Activated CD8-positive, alpha-beta T cell treated with anti-CD3 and anti-CD28 coated beads, Interleukin-2, amount 10 ng/mL, durations not matched to agents 7 days and 5 days (primary cell): ENCODE measurements at places on chromosomes 7 and 10. TPM values are rescaled to one million over a fixed set of nuclear protein-coding genes. Genes with fewer than 3 reads are reported as not detected.

DNA sequence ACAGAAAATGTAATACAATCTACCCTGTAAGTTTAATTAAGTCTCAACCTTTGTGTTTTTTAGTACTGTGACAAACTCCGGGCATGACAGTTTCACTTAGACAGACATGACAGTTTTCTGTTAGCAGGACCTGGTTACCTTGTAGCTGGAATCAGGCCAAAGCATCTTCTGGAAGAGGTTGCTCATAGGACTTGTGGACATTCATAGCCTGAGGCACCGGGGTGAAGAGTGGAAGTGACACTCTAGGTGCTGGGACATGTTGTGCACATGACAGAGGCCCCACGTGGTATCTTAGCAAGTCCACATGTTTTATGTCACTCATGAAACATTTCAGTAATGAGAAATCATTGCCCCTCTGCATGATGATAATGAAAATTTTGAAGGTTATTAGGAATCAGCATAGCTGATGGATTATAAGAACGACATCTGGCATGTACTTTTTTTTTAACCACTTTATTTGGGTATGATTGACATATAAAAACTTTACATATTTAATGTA is 441.4 kb downstream of the CNTNAP2 start:
- no peaks in the 10 kb centered on the region for H3K36me3 ChIP-seq
- no peaks in the 10 kb centered on the region for H3K27me3 ChIP-seq
- no peak overlapping the region for H3K4me3 ChIP-seq
- DNase-seq = no peak
- no peak overlapping the region for H3K27ac ChIP-seq
- H3K4me1 ChIP-seq = no peaks in the 10 kb centered on the region

- H3K27me3 ChIP-seq = no peaks in the 10 kb centered on the region
- no peaks in the 10 kb centered on the region for H3K4me1 ChIP-seq
- H3K27ac ChIP-seq = no peak overlapping the region
- peaks cover 9% of the 10 kb centered on the region for H3K36me3 ChIP-seq
These were observed 31.7 kb downstream of the ARHGAP12 start for GRCh38 chr10:31896968-31897384.

GRCh38 chr7:81441750-81442149 is 328.1 kb downstream of the HGF start:
- H3K36me3 ChIP-seq = no peaks in the 10 kb centered on the region
- H3K4me1 ChIP-seq = no peaks in the 10 kb centered on the region
- H3K27ac ChIP-seq = no peak overlapping the region
- no peak overlapping the region for H3K4me3 ChIP-seq
- DNase-seq = no peak
- no peaks in the 10 kb centered on the region for H3K27me3 ChIP-seq

- no peak for DNase-seq
- H3K36me3 ChIP-seq = no peaks in the 10 kb centered on the region
- no peaks in the 10 kb centered on the region for H3K4me1 ChIP-seq
- H3K27ac ChIP-seq = no peak overlapping the region
- no peaks in the 10 kb centered on the region for H3K27me3 ChIP-seq
- H3K4me3 ChIP-seq = no peak overlapping the region
These were observed 298.9 kb upstream of the HPS1 start for GRCh38 chr10:98745645-98746044.

DNA sequence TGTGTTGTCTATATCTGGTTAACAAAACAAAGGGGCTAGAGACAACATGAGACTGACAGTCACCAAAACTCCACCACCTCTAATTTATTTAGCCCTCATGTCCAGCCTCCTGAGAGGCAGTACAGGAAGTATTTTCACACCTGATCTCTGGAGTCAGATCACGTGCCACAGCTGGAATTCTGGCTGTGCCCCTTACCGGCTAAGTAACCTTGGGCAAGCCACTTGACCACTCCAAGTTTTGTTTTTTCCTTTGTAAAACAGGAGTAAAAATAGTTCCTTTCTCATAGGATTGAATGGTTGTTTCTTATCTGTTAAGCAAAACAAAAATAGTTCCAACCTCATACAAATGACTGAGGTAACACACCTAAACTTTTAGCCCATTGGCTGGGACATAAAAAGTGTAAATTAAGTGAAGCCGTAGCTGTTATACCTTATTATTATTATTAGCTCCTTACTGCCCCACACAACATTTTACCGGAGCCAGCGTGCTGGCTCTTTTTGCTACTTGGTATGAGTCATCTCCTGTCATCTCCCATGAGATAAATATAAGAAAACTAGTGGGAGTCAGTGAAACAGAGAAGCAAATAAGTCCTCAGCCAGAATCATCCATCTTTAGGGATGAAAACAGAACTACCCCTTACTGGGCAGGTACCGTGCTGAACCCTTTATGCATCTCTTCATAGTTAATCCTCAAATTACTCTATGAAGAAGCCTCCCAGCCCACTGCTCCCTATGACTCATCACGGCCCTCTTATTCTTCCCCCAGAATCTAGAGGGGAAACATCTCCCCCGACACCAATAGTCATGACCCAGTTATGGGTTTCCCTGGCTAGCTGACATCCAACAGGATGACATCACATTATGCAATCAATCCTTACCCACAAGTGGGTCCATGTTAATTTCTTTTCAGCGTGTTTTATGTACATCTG is 44.9 kb downstream of the PPP1R3C start:
- no peak for DNase-seq
- H3K4me1 ChIP-seq = no peaks in the 10 kb centered on the region
- H3K27ac ChIP-seq = no peak overlapping the region
- no peak overlapping the region for H3K4me3 ChIP-seq
- H3K27me3 ChIP-seq = peaks cover 8% of the 10 kb centered on the region
- no peaks in the 10 kb centered on the region for H3K36me3 ChIP-seq

GRCh38 chr7:41472427-41473125 is 230.3 kb downstream of the INHBA start:
- H3K27me3 ChIP-seq = no peaks in the 10 kb centered on the region
- no peak overlapping the region for H3K4me3 ChIP-seq
- H3K27ac ChIP-seq = no peak overlapping the region

GRCh38 chr10:110011681-110012080 is 3.9 kb downstream of the ADD3 start:
- H3K4me3 ChIP-seq = no peak overlapping the region
- DNase-seq = no peak
- H3K4me1 ChIP-seq = peaks cover 66% of the 10 kb centered on the region
- no peaks in the 10 kb centered on the region for H3K27me3 ChIP-seq
- H3K27ac ChIP-seq = no peak overlapping the region

- no peak overlapping the region for H3K4me3 ChIP-seq
- DNase-seq = no peak
- H3K27ac ChIP-seq = no peak overlapping the region
- no peaks in the 10 kb centered on the region for H3K36me3 ChIP-seq
These were observed 154.0 kb downstream of the UBE2H start for GRCh38 chr7:129798616-129799349.

DNA sequence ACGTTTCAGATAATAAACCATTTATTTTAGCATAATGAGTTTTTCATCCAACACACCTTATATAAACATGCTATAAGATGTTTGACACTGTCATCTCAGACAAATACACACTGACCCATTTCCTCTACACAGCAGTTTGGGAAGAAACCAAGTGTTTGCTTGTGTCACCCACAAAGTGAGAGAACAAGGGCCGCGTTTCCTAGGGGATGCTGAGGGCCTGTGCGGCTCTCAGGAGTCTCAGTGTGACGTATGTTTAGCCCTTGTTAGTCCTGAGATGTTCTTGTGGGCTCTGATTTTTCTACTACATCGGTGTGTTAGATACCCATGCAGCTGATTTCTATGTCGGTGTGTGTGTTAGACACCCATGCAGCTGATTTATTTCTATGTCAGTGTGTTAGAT is 266.3 kb downstream of the DIP2C start:
- H3K4me3 ChIP-seq = no peak overlapping the region
- H3K36me3 ChIP-seq = no peaks in the 10 kb centered on the region
- no peaks in the 10 kb centered on the region for H3K4me1 ChIP-seq

DNA sequence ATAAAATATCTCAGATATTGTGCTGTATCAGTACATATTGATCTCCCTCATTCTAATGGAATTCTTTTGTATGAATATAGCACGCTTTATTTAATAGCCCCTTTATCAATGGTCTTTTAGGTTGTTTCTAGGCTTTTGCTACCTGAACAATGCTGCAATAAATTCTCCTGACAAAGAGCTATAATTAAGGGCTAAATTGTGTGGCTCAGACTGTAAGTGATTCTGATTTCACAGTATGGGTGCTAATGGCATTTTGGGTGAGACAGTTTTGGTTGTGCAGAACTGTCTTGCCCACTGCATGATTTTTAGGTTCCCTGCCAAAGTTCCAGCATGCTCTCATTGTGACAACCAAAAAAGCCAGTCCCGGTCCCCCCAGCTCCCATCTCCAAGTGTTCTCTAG is 363.2 kb downstream of the REEP3 start:
- H3K27ac ChIP-seq = no peak overlapping the region
- no peaks in the 10 kb centered on the region for H3K27me3 ChIP-seq

DNA sequence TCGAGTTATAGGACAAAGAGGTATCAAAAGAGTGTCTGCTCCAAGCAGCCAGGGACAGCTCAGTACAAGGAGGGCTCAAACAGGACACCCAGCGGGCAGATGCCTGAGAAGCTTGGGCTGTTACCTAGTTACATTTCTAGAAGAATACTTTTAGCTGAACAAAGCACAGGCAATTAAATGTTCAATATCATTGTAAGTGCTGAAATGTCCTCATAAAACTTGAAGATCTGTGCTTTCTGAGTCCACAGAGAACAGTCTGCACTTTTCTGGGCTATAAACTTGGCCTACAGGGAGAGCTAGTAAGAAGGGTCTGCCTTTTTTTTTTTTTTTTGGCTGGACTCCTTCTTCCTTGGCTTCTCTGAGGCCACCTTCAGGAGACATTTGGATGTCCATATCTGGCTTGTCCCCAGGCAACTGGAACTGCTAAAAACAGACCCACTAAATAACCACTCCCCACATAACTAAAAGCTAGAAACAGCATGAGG is 123.2 kb downstream of the SLC16A9 start:
- peaks cover 2% of the 10 kb centered on the region for H3K27me3 ChIP-seq
- no peak overlapping the region for H3K27ac ChIP-seq
- H3K4me1 ChIP-seq = no peaks in the 10 kb centered on the region
- H3K36me3 ChIP-seq = no peaks in the 10 kb centered on the region

GRCh38 chr7:149414745-149415390 is 46.0 kb downstream of the ZNF777 start:
- H3K4me1 ChIP-seq = peaks cover 7% of the 10 kb centered on the region
- DNase-seq = peak; percentile 35
- no peak overlapping the region for H3K27ac ChIP-seq
- H3K27me3 ChIP-seq = peaks cover 34% of the 10 kb centered on the region

- no peak overlapping the region for H3K27ac ChIP-seq
- no peak overlapping the region for H3K4me3 ChIP-seq
- no peak for DNase-seq
- H3K4me1 ChIP-seq = peaks cover 2% of the 10 kb centered on the region
- H3K27me3 ChIP-seq = no peaks in the 10 kb centered on the region
These were observed 51.6 kb downstream of the ANK3 start for GRCh38 chr10:60338002-60338564.

DNA sequence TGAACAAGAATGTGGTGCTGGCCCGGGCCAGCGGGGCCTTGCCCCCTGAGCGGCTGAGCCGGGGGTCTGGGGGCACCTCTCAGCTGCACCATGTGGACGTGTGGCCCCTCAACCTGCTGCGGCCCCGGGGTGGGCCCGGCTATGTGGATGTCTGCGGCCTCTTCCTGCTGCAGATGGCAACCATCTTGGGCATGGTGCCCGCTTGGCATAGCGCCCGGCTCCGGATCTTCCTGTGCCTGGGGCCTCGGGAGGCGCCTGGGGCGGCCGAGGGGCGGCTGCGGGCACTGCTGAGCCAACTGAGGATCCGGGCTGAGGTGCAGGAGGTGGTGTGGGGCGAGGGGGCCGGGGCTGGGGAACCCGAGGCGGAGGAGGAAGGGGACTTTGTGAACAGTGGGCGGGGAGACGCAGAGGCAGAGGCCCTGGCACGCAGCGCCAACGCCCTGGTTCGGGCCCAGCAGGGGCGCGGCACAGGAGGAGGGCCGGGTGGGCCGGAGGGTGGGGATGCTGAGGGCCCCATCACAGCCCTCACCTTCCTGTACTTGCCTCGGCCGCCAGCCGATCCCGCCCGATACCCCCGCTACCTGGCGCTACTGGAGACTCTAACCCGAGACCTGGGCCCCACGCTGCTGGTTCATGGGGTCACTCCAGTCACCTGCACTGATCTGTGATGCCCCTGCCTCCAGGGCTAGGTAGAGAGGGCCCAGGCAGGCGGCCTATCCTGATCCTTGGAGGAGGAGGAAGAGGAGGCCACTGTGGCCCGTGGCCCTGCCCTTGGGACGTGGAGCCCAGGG is 1.1 kb upstream of the TRIP6 start:
- H3K27me3 ChIP-seq = no peaks in the 10 kb centered on the region
- DNase-seq = no peak
- peak overlapping the region; percentile 89 for H3K4me3 ChIP-seq
- peak overlapping the region; percentile 94 for H3K27ac ChIP-seq
- H3K4me1 ChIP-seq = peaks cover 21% of the 10 kb centered on the region
- peaks cover 28% of the 10 kb centered on the region for H3K36me3 ChIP-seq

GRCh38 chr10:44982114-44982460 is 3.5 kb upstream of the DEPP1 start:
- peaks cover 10% of the 10 kb centered on the region for H3K4me1 ChIP-seq
- H3K36me3 ChIP-seq = no peaks in the 10 kb centered on the region
- DNase-seq = no peak
- peaks cover 9% of the 10 kb centered on the region for H3K27me3 ChIP-seq
- no peak overlapping the region for H3K4me3 ChIP-seq

DNA sequence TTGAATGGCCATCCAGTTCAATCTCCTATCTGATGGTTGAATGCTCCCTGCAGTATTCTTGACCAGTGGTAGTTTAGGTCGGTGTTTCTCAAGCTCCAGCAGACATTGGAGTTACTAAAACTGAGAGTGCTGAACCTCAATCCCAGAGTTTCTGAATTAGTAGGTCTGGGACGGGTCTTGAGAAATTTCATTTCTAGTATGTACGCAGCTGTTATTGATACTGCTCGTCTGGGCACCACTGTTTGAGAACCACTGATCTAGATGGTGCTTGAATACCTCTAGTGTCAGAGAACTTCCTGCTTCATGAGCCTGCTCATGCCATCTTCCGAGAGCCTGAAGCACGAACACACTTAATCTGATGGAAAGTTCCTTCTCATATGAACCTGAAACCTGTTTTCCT is 99.4 kb upstream of the CREB5 start:
- H3K4me3 ChIP-seq = no peak overlapping the region
- no peak overlapping the region for H3K27ac ChIP-seq
- no peak for DNase-seq

GRCh38 chr10:63213489-63213888 is 80.4 kb downstream of the NRBF2 start:
- H3K4me1 ChIP-seq = peaks cover 28% of the 10 kb centered on the region
- peaks cover 53% of the 10 kb centered on the region for H3K36me3 ChIP-seq
- no peak overlapping the region for H3K4me3 ChIP-seq
- H3K27ac ChIP-seq = peak overlapping the region; percentile 2

GRCh38 chr7:158617737-158618128 is 30.1 kb upstream of the PTPRN2 start:
- peaks cover 38% of the 10 kb centered on the region for H3K36me3 ChIP-seq
- no peak for DNase-seq
- no peak overlapping the region for H3K27ac ChIP-seq
- H3K27me3 ChIP-seq = no peaks in the 10 kb centered on the region
- no peak overlapping the region for H3K4me3 ChIP-seq

NUTM2E gene
- 0.11 TPM for total RNA-seq

TAS2R41 gene
- not detected for total RNA-seq

SPRN gene
- total RNA-seq = not detected

FBXO24 gene
- 0.37 TPM for total RNA-seq

H2BK1 gene
- total RNA-seq = 0.76 TPM

TWIST1 gene
- total RNA-seq = not detected

MSMB gene
- total RNA-seq = not detected
